HCT116 (cell line): ENCODE measurements at places on chromosomes 2 and 18.

DNA sequence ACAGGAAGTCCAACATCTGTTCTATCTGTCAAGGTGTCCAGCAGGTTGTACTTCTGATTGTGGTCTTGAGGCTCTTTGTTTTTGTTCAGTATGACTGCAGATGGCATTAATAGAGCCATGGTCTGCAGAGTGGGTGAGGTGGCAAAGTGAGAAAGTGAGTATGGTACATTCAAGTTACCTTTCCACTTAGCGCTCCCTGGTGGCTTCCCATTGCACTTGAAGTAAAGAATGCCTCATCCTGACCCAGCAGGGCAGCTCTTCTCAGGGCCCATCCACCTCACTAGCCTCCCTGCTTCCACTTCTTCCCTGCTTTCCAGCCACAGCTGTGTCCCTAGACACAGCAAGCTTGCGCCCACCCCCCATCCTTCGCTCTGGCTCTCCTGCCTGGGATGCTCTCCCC lies 148.0 kb upstream of the ALPP start:
- H3K4me3 ChIP-seq: no peak overlapping the region
- H3K27ac ChIP-seq: no peak overlapping the region
- peaks cover 3% of the 10 kb centered on the region for H3K4me1 ChIP-seq
- H3K36me3 ChIP-seq: no peaks in the 10 kb centered on the region
- H3K27me3 ChIP-seq: no peaks in the 10 kb centered on the region
- peak; percentile 3 for DNase-seq

- no peaks in the 10 kb centered on the region for H3K27me3 ChIP-seq
- H3K4me1 ChIP-seq: peaks cover 7% of the 10 kb centered on the region
- no peak overlapping the region for H3K4me3 ChIP-seq
Measured at GRCh38 chr2:15457868-15458267, 103.3 kb downstream of the NBAS start.

GRCh38 chr18:9494778-9495331 lies 19.5 kb downstream of the RALBP1 start:
- H3K36me3 ChIP-seq: no peaks in the 10 kb centered on the region; the same call in 1 of the 2 replicates
- no peaks in the 10 kb centered on the region for H3K4me1 ChIP-seq
- no peak overlapping the region for H3K27ac ChIP-seq
- no peak overlapping the region for H3K4me3 ChIP-seq
- DNase-seq: no peak

- no peaks in the 10 kb centered on the region for H3K4me1 ChIP-seq
- H3K4me3 ChIP-seq: no peak overlapping the region
- no peaks in the 10 kb centered on the region for H3K36me3 ChIP-seq
- H3K27ac ChIP-seq: no peak overlapping the region
- H3K27me3 ChIP-seq: no peaks in the 10 kb centered on the region
Measured at GRCh38 chr18:48036641-48037421, 106.4 kb upstream of the SMAD2 start.
